ENCODE measurements at places on chromosomes 12 and 14.

- no peak for DNase-seq
Observed at GRCh38 chr12:4812624-4813327, 92.6 kb downstream of the GALNT8 start.

DNA sequence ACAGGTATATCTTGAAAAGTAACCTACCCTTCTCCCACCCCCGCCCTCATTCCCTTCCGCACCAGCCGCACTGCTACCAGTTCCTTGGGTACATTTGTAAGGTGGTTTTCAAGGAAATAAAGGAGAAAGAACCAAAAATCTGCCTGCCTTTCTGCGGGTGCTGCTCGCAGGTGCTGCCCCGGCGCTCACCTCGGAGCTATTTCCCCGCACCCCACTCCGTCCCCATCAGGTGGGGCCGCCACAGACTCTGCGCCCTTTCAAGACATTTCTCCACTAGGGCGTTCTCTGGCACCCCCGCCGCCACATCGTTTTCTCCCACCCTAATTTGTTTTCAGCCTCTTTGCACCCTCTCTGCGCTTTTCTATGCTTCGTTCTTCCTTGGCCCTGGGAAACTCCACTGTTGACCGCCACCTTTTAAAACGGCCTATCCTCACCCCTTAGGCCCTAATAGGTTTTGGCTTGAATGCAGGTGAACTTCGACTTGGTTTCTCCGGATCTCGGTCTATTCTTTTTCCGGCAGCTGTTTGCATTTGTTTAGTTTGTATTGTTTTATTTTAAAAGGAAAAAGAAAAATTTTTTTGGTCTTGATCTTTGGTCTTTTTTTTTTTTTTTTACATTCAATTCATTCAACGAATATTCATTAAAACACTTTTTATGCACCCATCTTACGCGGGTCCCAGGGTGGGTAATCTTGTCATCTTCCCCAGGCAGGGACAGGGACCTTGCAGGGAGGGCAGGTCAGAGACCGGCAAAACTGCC is 3.0 kb downstream of the VSX2 start:
- DNase-seq = no peak

GRCh38 chr12:68750506-68750905 is 4.5 kb downstream of the SLC35E3 start:
- no peak for DNase-seq

DNA sequence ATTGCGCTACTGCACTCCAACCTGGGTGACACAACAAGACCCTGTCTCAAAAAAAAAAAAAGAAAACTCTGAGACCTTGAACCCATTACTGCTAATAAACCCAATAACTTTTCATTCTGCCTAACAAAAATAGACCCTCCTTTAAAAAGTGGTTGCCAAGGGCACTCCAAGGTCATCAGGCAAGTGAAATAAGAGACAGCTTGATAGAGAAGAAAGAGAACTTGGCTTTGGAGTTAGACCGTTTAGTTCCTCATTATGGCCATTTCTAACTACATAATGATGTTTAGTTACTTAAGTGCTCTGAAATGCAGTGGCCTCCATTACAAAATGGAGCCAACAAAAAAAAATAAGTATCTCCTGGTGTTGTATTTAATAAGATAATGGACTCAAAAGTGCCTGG is 55.9 kb downstream of the PHLDA1 start:
- no peak for DNase-seq

GRCh38 chr14:27205036-27205435 is 607.2 kb upstream of the NOVA1 start:
- no peak for DNase-seq

- DNase-seq = peak; percentile 55
Observed at GRCh38 chr14:67815573-67816225, 691 bp downstream of the ZFYVE26 start.

GRCh38 chr12:2633825-2634200 is 161.0 kb upstream of the FKBP4 start:
- no peak for DNase-seq

Measured in EH (cell line).